GM12878 (cell line): ENCODE measurements at places on chromosomes 4 and X. TPM values are rescaled to one million over a fixed set of nuclear protein-coding genes. Genes with fewer than 3 reads are reported as not detected.
A peak's percentile ranks its signal among the peaks of the same experiment; 100 is the strongest.

The RAB33A gene
- 21.8 and 24.4 TPM in 2 replicates for total RNA-seq

- peak; percentile 89 for DNase-seq
- H3K4me1 ChIP-seq, result peaks cover 42% of the 10 kb centered on the region
- H3K27me3 ChIP-seq, result no peaks in the 10 kb centered on the region
- H3K36me3 ChIP-seq, result peaks cover 2% of the 10 kb centered on the region
Observed at GRCh38 chr4:169437299-169438047, 166.7 kb upstream of the SH3RF1 start.

DNA sequence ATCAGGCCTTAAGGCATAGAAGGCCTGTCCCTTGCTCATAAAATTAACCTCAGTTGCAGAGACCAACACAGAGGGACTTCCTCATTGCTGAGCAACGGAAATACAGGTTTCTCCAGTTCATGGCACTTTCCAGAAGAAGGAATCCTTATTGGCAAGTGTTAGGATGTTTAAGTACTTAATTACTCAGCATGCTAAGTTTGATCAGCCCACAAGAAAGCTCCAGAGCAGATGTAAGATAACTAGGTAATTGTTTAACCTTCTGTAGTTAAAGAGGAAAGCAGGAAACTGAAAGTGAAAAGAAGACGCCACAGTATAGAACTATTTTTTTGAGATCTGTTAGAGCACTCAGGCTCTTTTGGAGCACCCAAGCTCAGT, 33.5 kb downstream of the SMS start:
- DNase-seq, result peak; percentile 17
- 0 out of 2 replicates have a peak, but pooled peaks cover 4% of the 10 kb centered on the region for H3K4me1 ChIP-seq
- H3K27me3 ChIP-seq, result no peaks in the 10 kb centered on the region
- no peak overlapping the region for H3K4me3 ChIP-seq
- peaks cover 6% of the 10 kb centered on the region for H3K36me3 ChIP-seq

- no peak overlapping the region for H3K27ac ChIP-seq
- peaks cover 4% of the 10 kb centered on the region for H3K4me1 ChIP-seq
- peaks cover 28% of the 10 kb centered on the region for H3K27me3 ChIP-seq
Observed at GRCh38 chr4:148442832-148443511, 758 bp upstream of the NR3C2 start.

The DKK2 gene
- not detected in 2 replicates for total RNA-seq

GRCh38 chr4:83569987-83570386, 34.1 kb downstream of the GPAT3 start:
- DNase-seq, result no peak
- H3K36me3 ChIP-seq, result no peaks in the 10 kb centered on the region
- no peaks in the 10 kb centered on the region for H3K4me1 ChIP-seq

The TBC1D19 gene
- total RNA-seq, result 1.6 and 2.1 TPM in 2 replicates

GRCh38 chrX:132482632-132483031, 6.2 kb downstream of the MBNL3 start:
- no peaks in the 10 kb centered on the region for H3K27me3 ChIP-seq
- no peak for DNase-seq
- no peak overlapping the region for H3K4me3 ChIP-seq
- peaks cover 7% of the 10 kb centered on the region; the same call in 1 of the 2 replicates for H3K4me1 ChIP-seq

GRCh38 chr4:114417214-114417613, 181.4 kb upstream of the UGT8 start:
- no peaks in the 10 kb centered on the region for H3K4me1 ChIP-seq
- H3K36me3 ChIP-seq, result no peaks in the 10 kb centered on the region
- H3K27me3 ChIP-seq, result no peaks in the 10 kb centered on the region
- no peak for DNase-seq
- H3K4me3 ChIP-seq, result no peak overlapping the region
- H3K27ac ChIP-seq, result no peak overlapping the region

The MID2 gene
- total RNA-seq, result 0.21 TPM in 1 of 2 replicates, not detected in the other

GRCh38 chr4:7549866-7550265, 115.1 kb upstream of the PSAPL1 start:
- H3K27ac ChIP-seq, result no peak overlapping the region
- H3K36me3 ChIP-seq, result no peaks in the 10 kb centered on the region
- DNase-seq, result no peak
- no peaks in the 10 kb centered on the region for H3K4me1 ChIP-seq

The NDST3 gene
- not detected in 2 replicates for total RNA-seq

DNA sequence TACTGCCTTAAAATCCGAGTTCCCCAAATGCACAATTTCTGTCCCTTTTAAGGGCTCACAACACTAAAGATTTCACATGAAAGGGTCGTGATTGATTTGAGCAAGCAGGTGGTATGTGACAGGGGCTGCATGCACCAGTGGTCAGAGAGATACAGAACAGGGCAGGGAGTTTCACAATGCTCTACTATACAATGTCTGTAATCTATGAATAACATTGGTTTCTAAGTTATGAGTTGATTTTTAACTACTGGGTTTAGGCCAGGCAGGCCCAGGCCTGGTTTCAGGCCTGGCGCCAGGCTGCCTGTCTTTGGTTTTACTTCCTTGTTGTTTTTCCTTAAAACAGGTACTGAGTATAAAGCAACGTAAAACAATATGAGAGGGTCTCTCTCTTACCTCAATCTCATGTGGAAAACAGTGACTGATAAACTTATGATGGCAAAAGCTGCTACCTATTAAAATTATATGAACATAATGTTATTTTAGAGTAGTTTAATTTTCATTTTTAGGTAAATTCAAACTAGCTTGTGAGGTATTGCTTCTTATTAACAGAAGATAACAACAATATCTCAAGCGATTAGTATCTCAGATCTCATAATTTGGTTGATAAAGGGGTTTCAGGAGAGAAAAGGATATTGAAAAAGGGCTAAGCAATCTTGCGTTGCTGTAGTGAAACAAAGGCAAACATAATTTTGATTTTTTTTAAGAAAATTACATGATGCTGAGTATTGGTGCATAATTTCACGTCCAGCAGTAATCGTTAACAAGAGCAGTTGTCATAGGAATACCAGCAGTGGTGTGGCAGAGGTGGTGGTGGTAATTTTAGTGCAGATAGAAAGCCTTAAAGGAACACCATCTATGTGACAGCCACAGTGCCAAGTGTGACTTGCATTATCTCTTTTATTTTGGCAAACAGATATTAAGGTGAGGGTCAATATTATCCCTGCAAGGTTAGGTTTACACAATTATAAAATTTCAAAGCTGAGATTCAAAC, 944.4 kb upstream of the GRID2 start:
- no peak overlapping the region for H3K27ac ChIP-seq
- H3K36me3 ChIP-seq, result no peaks in the 10 kb centered on the region
- DNase-seq, result peak; percentile 47
- no peaks in the 10 kb centered on the region for H3K4me1 ChIP-seq
- H3K27me3 ChIP-seq, result no peaks in the 10 kb centered on the region

GRCh38 chrX:39669668-39670067, 428.1 kb downstream of the BCOR start:
- no peak overlapping the region for H3K27ac ChIP-seq
- H3K27me3 ChIP-seq, result 0 out of 2 replicates have a peak, but pooled peaks cover 3% of the 10 kb centered on the region
- no peaks in the 10 kb centered on the region for H3K4me1 ChIP-seq

GRCh38 chrX:31397119-31397518, 325.3 kb upstream of the FTHL17 start:
- H3K4me1 ChIP-seq, result no peaks in the 10 kb centered on the region
- H3K27ac ChIP-seq, result no peak overlapping the region
- no peak for DNase-seq
- no peaks in the 10 kb centered on the region for H3K27me3 ChIP-seq
- no peak overlapping the region for H3K4me3 ChIP-seq
- H3K36me3 ChIP-seq, result no peaks in the 10 kb centered on the region

DNA sequence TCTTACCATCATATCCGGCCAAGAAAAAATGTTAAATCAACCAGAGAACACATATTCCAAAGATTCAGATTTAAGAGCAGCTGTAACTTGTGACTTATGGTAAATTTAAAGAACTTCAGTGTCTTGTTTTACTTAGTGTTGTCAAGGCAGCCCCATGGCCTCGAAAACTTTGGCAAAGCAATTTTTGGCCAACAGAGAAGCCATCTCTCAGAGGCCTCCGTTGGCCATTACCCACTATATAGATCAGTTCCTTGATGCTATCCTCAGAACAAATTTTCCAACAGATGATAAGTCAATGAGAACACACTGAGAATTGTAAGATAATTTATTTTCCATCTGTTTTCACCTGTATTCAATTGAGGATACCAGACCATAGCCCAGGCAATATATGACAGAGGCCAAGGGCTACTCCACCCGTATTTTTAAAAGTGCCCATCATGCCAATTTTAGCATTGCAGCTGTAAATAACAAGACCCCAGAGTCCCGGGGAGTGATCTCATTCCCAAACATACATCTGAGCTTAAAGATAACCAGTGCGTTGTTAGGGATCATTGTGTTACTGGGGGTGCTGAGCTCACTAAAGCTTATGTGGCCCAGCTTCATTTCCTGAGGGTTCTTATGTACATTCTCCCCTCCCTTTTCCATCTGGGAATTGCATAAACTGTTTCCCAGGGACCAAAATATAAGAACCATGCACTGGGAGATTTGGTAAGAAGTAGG, 50.0 kb upstream of the PDHA1 start:
- no peaks in the 10 kb centered on the region for H3K4me1 ChIP-seq
- no peaks in the 10 kb centered on the region; the same call in 1 of the 2 replicates for H3K27me3 ChIP-seq
- no peaks in the 10 kb centered on the region for H3K36me3 ChIP-seq
- no peak for DNase-seq

The UGT2A1 gene
- total RNA-seq, result not detected in 2 replicates

The FOXR2 gene
- total RNA-seq, result not detected in 2 replicates

The AKAP14 gene
- total RNA-seq, result not detected in 2 replicates

The PNPLA4 gene
- 21.1 and 24.0 TPM in 2 replicates for total RNA-seq

- no peaks in the 10 kb centered on the region for H3K4me1 ChIP-seq
- no peak overlapping the region for H3K27ac ChIP-seq
- H3K27me3 ChIP-seq, result no peaks in the 10 kb centered on the region
Observed at GRCh38 chr4:68451246-68452211, 4.3 kb downstream of the TMPRSS11E start.

The NPY2R gene
- total RNA-seq, result not detected in 2 replicates

The ZNF630 gene
- 1.2 and 1.8 TPM in 2 replicates for total RNA-seq

GRCh38 chr4:76708971-76709771, 188.8 kb downstream of the SOWAHB start:
- no peaks in the 10 kb centered on the region for H3K4me1 ChIP-seq
- no peaks in the 10 kb centered on the region for H3K36me3 ChIP-seq
- H3K27ac ChIP-seq, result no peak overlapping the region
- H3K27me3 ChIP-seq, result no peaks in the 10 kb centered on the region; the same call in 1 of the 2 replicates
- DNase-seq, result no peak
- no peak overlapping the region for H3K4me3 ChIP-seq

DNA sequence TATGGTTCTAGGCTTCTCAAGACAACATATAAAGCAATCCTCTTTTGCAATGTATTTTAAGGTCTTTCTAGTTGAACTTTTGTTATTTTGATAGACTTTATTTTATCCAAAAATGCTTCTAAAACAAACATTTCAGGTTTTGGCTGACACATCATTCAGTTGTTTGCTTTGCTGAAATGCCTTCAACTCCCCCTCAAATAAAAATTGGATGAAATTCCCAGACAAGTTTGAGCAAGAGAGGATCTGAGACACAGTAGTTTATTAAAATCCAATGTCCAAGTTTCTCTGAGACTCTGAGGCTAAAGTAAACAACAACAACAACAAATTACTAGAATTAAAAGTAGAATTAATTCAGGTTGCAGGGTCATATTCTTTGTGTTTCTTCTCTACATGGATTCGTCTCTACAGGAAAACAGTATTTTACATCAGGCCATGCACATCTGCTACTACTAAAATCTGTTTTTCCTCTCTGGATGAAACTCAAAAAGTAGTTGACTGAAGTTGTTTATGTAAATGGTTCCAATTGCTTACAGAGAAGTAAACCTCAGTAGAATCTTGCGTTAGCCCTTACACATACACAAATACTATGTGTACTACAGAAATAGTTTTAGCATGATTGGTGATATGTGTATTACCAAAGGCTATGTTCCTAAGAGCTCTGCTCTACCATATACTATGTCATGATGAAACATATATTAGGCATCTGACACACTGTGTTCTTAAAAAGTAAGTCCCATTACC, 64.9 kb downstream of the PRSS12 start:
- DNase-seq, result no peak
- no peaks in the 10 kb centered on the region for H3K36me3 ChIP-seq
- no peak overlapping the region for H3K27ac ChIP-seq
- H3K4me3 ChIP-seq, result no peak overlapping the region
- peaks cover 9% of the 10 kb centered on the region; the same call in 1 of the 2 replicates for H3K4me1 ChIP-seq

GRCh38 chrX:71846429-71846828, 64.2 kb upstream of the NHSL2 start:
- no peak overlapping the region for H3K27ac ChIP-seq
- no peaks in the 10 kb centered on the region for H3K4me1 ChIP-seq
- H3K4me3 ChIP-seq, result no peak overlapping the region
- no peaks in the 10 kb centered on the region for H3K27me3 ChIP-seq

DNA sequence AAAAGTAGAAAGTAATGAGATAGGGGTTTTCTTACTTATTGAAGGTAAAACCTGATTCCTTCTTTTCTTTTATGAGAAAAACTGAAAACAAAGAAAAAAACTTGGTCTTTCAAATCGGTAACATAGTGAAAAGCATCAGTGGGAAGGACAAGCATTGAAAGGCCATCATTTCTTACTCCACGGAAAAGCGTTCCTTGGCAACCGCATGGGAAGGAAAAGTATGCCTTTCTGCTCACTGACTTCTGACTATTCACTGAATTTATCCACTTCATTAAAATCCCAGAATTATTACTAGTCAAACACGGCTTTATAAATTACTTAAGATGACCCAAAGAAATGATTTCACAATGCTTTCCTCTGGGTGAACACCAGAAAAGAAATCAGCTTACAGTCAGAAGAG, 646.7 kb downstream of the TLL1 start:
- H3K4me3 ChIP-seq, result no peak overlapping the region
- no peaks in the 10 kb centered on the region for H3K27me3 ChIP-seq
- H3K36me3 ChIP-seq, result no peaks in the 10 kb centered on the region
- no peaks in the 10 kb centered on the region for H3K4me1 ChIP-seq
